Activated T-helper 1 cell treated with anti-CD3 and anti-CD28 coated beads, Interleukin-2, amount 50 U/mL, for 16 hours (primary cell): ENCODE measurements at places on chromosomes 6 and 20.

DNA sequence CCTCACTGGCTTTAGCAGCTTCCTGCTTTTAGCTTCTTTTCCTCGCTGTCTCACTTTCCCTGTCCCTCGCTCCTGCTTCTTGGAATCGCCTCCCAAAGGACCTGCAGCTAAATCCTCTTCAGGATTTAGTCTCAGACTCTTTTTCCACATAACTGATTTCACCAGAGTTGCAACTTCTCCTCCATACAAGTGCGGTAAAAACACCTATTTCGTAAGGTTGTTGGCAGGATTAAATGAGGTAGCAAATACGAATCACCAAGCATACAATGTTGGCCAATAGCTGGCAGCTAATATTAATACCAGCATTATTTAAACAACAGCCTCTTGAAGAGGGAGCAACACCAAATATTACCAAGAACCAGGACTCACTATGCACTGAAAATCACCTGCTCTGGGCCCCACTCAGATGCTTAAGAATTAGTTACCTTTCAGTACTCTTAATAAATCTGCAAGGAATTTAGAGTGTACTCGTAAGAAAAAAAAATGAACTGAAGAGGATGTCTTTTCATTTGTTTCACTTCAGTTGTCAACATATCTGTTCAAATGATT lies 123.0 kb downstream of the DTNBP1 start:
- no peak for DNase-seq

DNA sequence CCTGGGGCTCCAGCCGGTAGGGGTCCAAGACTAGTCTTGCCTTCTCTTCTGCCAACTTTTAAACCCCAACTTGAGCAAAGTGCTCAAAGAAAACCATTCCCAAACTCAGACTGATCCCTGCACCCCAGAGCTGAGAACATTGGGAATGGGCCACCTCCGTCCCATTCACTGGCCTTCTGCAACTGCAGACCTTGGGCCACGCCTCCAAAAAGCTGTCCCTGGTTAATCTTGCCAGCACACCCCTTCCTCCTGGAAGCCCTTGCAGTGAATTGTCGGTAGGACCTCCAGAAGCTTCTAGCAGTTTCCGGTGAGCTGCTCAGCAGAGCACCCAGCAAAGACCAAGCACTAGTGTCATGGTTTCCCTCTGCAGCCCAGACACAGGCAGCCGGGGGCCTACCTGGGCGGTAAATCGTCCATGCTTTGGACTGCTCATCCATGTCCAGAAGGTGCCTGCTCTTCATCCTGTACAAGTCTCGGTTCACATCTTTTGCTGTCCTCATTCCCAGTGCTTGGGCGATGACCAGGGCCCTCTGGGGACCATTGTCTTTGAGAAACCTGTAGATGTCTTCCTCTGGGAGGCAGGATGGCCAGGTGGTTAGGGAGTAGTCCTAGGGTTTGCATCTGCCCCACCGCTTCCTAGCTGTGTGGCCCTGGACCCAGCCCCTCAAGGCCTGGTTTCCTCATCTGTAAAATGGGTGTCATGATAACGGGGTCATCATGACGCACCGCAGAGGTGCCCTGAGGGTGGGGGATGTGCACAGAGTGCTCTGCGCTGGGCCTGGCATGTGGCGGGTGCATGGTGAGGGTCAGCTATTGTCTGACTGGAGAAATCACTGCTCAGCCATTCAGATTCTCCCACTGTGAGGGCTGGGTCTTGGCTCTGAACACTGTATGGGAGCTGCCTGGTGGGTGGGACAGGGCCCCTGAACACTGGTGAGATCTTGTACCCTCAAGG lies 5.5 kb downstream of the ZBP1 start:
- DNase-seq, result no peak

- DNase-seq, result no peak
Measured at GRCh38 chr6:143607974-143608373, 69.8 kb upstream of the PHACTR2 start.

DNA sequence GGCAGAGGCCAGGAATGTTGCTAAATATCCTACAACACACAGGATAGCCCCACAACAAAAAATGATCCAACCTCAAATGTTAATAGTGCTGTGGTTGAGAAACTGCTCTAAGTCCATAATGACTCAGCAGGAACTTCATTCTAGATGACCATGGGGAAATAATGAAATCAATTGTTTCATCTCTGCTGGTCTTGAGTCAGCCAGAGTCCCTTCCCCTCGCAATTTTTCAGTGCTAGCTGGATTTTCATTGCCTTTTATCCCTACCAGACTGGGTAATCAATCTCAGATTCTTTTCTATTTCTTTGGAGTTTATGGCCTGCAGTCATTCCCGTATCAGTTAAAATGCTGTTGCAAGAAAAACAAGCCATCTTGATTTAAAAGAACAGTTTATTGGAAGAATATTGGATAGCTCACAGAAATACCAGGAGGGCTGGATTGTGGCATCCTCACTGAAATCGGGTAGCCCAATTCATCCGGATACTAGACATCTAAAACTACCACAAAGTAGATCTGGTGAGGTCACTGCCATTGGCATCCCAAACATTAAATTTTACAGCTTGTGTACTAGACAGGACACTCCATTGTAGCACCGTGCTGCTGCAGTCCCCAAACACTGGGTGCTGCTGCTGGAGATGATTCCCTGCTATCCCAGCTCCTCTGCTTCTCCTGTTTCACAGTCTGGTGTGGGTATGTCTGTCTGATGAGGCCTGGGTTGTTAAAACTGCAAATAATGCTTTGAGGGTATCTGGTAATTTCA lies 30.3 kb upstream of the POPDC3 start:
- no peak for DNase-seq

DNA sequence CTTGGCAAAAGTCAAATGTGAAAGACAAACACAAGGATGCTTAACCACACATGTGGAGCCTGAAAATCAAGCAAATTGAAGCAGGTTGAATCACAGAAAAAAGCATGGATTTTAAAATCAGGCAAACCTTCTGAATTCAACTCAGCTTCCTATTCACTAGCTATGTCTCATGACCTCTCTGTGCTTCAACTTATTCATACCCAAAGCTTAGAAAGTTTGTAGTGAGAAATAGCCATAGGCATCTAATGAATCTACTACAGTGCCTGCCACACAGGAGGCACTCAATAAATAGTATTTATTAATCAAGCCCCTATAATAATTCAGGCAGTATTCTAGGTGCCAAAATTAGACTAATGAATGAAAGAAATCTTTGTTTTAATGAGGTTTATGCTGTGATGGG lies 112.2 kb upstream of the TNFAIP3 start:
- DNase-seq, result no peak

GRCh38 chr20:36035745-36036144 lies 67.4 kb downstream of the CNBD2 start:
- DNase-seq, result no peak

- DNase-seq, result no peak
Measured at GRCh38 chr6:72890671-72891070, 268.8 kb downstream of the KCNQ5 start.

DNA sequence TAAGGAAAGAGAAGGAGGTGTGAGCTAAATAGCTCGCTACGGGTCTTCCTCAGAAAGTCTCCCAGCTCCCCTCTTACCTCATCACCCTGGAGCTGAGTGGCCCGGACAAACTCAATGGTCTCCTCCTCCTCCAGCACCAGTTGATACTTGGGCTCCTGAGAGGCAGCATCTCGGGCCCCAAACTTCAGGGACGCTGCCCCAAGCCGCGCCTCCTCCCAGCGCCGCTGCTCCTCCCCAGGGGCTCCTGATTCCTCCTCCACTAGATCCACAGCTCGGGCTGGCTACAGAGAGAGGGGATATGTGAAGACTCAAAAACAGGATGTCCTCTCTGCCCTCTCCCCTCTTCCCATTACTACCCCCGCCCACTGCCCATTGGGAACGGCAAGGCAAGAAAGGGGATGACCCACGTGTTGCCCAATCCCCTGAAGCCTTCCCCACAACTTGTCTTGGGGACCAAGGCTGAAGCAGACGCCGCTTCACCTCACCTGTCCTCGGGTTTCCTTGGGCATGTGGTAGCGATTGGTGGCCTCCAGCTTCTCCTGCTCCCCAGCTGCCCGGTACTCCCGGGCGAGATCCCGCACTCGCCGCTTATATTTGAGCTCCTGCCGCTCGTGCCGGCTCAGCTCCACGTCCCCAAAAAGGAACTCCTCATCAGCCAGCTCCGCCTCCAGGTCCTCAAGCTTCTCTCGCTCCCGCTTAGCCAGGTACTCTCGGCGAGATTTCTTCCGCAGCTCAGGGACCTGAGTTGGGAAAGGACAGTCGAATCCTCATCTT lies 7.6 kb downstream of the DHX16 start:
- no peak for DNase-seq

- no peak for DNase-seq
Measured at GRCh38 chr20:21102603-21103311, 3.4 kb downstream of the LINC00237 start.

- DNase-seq, result no peak
Measured at GRCh38 chr6:94751641-94752329, 825.5 kb upstream of the MANEA start.

DNA sequence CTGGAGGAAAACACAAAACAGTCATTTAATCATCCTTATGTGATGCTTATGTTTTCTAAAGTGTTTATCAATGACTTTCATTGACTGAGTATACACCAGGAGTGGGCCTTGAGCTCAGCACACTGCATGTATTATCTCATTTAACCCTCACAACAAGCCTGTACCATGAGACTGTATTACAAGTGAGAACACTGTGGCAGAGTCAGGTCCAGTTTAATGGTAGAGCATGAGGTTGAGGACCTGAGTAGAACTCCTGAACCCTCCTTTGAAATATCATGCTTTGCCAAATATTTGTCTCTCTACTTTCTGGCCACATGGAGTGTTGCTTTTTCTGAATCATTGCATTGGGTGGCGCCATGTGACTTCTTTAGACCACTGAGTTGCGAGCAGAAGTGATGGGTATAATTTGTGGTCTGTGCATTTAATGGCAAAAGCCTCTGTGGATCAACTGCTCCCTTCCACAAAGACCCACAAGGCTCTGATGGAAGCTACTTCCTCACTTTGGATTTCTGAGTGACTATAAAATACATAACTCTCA lies 65.0 kb upstream of the SIRPG start:
- no peak for DNase-seq

DNA sequence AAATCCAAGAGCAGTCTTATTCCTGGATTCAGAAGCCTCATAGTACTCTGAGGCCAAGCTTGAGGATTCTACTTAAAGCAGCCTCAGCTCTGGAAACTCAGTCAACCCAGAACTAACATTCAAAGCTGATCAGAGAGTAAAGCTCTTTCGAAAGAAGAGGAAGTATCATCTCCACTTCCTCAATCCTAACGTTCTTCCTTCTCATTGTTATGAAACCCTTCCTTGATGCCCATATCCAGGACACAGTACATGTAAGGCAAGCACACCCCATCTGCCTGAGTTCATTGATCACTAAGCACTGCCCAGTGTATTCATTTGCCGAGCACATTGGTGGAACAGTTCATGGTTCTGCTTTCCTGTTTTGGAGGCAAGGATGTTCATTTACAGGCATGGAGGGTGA lies at the start of gene IPCEF1:
IPCEF1 (minus strand) TSS at position 114 of the 400 bp plus-strand sequence. CDS start 90,856 bp downstream, outside the sequence.
- DNase-seq, result no peak

- no peak for DNase-seq
Measured at GRCh38 chr6:85078058-85078457, 313.7 kb upstream of the TBX18 start.

DNA sequence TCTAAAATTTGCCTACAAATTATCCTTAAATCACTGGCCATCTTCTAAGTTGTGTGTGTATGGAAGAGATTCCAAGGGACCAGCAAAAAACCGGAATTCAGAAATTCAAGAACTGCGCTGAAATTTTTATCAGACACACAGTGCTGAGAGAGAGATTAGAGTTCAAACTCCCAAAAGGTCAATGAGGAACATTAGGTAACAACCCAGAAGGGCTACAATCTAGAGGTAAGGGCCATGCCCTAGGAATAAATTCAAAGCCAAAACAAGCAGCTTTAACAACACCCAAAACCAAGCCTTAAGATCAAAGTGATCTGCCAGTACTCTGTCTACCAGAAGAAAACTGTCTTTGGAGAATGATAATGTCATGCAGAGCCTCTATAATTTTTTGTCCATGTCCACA lies 17.8 kb downstream of the SRSF12 start:
- no peak for DNase-seq

DNA sequence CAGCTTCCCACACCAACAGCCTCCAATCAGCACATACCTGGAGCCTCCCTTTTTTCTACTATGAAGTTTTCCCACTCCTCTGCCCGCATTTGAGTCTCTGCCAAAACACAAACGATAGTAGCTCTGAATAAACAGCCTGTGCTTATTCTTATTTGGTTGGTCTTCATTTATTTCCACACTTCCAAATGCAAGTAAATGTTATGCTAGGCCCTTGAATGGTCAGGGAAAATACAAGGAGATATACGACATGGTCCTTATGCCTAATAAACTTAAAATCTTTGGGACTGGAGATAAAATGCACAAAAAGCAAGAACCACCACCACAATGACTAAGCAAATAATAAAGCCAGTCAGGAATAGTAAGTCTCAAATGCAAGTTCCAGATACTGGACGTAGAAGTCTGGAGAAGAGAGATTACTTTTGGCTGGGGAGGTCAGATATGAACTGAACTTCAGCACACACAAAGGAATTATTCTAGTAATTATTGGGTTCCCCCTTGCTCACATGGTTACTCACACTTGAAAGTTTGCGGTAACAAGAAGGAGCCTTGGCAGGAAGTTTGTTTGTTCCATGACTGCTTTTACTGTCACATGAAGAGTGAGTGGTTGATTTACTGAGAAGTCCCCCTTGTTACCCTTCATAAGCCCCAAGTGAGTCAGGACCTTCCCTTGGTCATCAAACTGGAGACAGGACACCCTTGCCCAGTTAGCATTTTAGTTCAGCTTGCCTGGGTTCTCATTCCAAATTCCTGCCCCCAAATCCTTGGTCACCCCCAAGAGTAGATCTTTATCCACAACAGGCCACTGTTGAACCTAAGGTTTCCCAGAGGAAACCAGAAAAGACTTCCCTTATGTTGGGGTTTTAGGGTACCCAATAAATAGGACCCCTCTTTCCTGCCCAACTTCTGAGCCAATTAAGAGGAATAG lies 511.2 kb upstream of the JARID2 start:
- DNase-seq, result no peak

GRCh38 chr6:167805349-167806060 lies 21.2 kb upstream of the AFDN start:
- no peak for DNase-seq

GRCh38 chr6:36827261-36828079 lies 11.8 kb downstream of the CPNE5 start:
- DNase-seq, result no peak
